ENCODE measurements at places on chromosomes 5 and 9.

GRCh38 chr5:66959653-66960052, 236.9 kb downstream of the CD180 start:
- DNase-seq = no peak

DNA sequence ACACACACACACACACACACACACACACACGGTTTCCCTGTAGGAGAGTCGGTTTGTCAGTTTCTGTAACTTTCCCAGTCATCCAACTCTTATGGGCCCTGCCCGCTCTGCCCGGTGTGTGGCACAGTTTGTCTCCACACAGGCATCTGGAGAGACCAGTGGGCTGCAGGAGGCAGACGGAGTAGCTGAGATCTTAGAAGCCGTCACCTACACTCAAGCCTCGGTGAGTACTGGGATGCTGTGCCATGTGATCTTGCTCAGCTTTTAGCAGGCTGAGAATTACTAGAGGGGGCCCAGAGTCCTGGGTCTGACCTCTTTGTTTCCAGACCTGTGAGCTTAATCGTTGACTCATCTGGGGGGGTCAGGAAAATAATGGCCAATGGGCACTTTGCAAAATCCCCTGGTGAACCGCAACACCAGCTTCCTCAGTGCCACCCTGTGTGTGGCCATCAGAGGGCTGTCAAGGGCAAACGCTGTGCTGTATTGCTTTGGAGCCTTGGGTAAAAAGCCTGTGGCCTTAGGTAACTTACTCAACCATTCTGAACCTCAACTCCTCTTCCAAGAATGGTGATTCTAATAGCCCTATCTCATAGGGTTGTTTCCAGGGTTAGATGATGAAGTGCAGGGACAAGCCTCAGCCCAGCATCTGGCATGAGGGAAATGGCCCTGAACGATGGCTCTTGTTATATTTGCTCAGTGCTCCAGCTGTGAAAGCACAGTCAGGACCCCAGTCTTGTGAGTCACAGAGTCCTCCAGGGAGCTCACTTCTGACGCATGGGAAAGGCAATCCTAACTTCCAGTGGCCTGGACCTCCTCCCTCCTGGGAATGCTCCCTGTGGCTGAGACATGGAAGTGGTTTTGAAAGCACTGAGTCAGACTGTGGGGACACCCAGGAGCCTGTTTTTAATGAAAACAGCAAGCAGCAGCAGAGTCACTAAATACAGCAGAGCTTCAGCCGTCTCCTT, 45.6 kb downstream of the COL15A1 start:
- DNase-seq = no peak

- DNase-seq = no peak
Observed at GRCh38 chr5:155193029-155193428, 179.5 kb downstream of the KIF4B start.

DNA sequence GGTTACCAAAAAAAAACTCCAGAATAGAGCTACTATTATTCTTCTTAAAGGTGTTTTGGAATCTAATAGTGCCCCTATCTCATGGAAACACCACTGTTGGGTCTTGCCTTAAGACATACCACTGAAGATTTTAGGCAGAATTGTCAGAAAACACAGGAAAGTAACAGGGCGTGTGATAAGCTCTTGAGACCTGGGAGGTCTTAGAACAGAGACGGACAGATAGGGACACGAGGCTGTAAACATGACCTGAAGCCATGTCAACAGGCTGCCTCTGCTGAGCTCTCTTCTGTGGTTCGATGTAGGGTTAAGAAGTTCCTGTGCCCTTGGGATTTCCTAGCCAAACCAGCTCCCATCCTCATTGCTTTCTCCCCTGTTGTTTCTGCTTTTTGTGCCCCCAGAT, 69.3 kb downstream of the CTSL start:
- DNase-seq = no peak

GRCh38 chr5:73116506-73116905, 3.9 kb upstream of the TMEM171 start:
- no peak for DNase-seq

DNA sequence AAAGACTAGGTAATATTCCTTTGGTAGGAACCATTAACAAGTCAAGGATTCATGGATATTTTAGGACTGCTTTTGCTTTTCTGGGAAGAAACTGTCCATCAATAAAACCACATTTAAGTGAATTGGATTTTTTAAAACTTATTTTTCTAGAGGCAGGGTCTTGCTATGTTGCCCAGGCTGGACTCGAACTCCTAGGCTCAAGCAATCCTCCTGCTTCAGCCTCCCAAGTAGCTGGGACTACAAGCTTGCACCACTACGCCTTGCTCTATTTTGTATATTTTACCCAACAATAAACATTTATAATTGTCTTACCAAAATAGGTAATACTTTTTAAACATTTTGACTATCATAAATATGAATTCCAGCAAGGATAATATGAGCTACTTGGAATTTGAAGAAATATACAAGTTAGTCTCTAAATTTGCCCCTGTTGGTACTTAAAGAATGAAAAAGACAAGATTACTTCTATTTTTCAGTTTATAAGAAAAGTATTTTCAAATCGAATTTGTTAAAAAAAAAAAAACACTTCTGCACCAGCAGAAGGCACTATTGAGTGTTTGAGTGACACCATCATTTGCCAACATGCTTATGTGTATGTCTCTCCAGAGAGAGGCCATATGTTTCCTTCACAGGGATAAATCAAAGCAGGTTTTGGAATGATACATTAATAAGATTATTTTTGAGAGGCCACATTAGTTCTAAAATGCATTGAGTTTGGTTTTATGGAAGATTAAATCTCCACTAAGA, 60.0 kb upstream of the CARTPT start:
- no peak for DNase-seq

GRCh38 chr9:131361202-131361833, 32.6 kb upstream of the PRRC2B start:
- no peak for DNase-seq

GRCh38 chr5:148923023-148923422, 96.6 kb downstream of the ADRB2 start:
- DNase-seq = no peak

GRCh38 chr5:138452720-138453119, 12.6 kb upstream of the EGR1 start:
- DNase-seq = no peak

DNA sequence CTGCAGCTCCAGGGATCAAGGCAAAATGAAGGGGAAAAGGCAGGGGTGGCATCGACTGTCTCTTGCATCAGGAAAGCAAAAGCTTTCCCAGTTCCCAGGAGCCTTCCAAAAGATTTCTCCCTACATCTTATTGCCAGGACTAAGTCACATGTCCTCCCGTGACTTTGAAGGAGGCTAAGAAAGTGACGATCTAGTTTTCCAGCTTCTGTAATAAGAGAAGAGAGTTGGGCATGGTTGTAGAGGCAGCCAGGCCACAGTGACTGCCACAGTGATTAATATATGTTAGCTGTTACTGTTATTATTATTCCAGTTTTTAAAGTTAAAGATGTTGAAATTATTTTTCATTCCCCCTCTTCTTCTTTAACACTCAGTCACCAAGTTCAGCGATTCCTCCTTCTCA, 77.1 kb downstream of the RMI1 start:
- DNase-seq = no peak

GRCh38 chr9:132121021-132121420, 40.8 kb upstream of the NTNG2 start:
- no peak for DNase-seq

DNA sequence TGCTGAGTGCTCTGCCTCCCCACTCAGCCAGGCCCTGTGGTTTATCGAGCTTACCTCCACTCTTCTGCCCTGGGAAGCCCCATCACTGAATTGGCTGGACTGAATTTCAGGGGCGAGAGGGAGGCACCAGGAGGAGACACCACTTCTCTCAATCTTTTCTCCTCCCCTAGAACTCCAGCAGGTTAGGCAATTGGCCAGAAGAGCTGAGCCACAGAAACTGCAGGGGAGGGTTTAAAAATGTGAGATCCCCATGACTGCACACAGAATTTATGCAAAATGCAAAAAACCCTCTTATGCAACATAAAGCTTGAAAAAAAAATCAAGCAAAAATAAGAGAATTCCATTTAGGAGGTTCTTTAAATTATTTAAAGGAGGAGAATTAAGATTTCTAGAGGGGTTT, 29.9 kb downstream of the TUT7 start:
- no peak for DNase-seq

DNA sequence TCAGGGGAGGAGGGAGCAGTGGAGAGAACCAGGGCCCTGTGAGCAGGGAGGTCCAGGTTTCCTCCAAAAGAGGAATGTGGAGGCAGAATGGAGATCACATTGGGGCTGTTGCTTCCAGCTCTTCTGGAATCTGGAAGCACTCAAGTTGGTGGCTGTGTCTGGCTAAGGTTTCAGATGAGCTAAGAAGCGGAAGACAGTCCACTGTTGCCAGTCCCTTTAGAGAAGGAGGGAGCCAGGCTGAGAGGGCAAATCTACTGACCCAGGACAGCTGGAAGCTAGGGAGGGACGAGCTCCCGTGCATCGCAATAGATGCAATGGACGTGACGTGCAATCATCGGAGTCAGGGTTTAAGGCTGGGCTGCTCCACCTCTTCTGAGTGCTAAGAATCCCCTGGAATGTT, 71.2 kb downstream of the TENT4A start:
- DNase-seq = no peak

- DNase-seq = no peak
Observed at GRCh38 chr5:136820848-136821247, 455.5 kb upstream of the TRPC7 start.

DNA sequence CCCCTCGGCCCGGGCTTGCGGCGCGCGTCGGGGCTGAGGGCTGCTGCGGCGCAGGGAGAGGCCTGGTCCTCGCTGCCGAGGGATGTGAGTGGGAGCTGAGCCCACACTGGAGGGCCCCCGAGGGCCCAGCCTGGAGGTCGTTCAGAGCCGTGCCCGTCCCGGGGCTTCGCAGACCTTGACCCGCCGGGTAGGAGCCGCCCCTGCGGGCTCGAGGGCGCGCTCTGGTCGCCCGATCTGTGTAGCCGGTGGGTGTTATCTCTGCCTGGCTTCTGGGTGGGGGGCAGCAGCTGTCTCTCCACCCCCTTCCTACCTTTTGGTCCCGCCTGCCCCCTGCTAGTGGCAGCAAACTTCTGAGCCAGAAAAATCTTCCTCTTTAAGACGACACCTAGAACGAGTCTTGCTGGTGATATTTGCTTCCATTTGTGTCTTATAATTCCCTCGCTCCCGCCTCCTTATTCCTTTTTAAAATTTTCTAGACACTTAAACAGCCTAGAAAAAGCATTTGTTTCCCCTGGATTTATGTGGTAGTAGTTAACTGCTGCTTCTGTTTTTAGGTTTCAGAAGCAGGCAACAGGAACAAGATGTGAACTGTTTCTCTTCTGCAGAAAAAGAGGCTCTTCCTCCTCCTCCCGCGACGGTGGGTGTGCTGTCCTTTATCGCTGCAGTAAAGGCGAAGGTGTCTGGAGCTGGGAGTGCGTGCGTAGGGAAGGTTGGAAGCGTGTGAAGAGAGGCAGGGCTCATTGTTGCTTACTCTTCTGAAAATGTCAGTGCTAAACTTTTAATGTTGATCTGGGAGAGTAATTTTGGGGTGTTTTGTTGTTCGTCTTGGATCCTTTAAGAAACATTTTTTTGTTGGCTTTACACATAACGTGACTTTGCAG, 554 bp downstream of the JAK2 start:
- DNase-seq = no peak

DNA sequence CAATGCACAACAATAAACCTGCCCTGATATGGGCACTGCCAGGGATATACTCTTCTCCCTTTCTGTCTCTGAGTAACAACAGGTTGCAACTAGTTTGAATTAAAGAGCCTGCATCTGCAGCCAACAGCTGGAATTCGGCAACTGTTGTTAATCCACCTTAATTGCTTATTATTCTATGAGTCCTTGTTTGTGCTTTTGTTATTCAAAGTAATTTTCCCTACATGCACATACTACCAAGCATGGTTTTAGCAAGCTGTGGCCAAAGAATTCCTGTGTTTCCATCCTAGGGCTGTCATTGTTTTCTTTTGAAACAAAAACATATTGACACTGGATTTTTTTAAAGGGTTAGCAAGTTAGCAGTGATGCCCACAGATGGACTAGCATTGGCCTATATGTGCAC, 171.5 kb downstream of the EFNA5 start:
- no peak for DNase-seq

GRCh38 chr5:35188031-35188457, 42.2 kb downstream of the PRLR start:
- no peak for DNase-seq

DNA sequence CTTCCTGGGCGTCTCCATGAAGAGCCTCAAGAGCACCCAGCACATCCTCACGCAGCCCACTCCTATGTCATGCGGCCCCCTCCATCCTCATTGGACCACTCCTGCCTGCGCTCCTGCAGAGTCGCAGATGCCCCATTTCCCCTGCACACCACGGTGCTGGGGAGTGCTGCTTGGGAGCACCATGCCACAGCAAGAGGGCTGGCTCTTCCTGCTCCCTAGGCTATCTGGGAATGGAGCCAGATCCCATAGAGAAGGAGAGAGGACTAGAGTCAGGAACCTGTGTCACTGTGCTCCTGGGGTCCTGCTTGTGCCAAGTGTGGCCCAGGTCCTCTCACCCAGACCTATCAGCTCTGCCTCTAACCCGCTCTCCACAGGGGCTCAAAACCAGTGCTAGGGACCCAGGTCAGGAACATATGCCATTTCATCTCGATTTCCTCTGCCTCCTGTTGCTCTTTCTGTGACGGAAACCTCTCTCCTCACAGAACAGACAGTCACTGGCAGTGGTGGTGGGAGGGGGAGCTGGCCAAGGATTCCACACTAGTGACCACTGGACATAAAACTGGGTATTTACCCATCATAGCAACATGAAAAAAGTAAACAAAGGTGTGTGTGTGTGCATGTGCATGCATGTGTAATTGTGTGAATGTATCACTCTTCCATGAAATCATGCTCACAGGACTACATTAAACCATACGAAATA, 178.4 kb downstream of the TTLL11 start:
- DNase-seq = no peak

DNA sequence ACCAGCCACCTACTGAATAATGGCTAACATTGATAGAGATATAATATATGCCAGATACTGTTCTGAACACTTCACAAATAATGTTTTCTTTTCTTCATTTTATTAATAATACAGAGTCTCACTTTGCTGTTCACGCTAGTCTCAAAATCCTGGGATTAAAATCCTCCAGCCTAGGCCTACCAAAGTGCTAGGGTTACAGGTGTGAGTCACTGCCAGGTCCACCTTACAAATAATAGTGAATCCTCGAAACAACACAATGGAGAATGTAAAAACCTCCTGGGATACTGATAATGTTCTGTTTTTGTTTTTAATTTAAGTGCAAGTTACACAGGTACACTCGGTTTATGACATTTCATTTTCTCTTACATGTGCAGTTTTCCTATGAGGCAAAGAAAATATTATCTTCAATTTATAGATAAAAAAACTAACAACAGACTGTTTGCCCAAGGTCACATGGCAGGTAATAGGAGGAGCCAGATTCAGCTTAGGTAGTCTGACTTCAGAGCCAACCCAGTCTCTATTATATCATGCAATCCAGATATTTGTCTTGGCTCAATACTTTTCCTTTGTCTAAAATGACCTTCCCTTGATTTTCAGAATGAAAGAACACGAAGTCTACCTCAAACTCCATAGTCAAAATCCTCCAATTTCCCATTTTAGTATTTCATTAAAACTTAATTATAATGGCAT, 7.8 kb downstream of the ZFR start:
- DNase-seq = no peak

- DNase-seq = no peak
Observed at GRCh38 chr9:26244661-26245451, 566.6 kb upstream of the TUSC1 start.

- DNase-seq = no peak
Observed at GRCh38 chr9:5445886-5446285, 4.5 kb upstream of the CD274 start.

Measured in stimulated activated CD8-positive, alpha-beta memory T cell treated with anti-CD3 and anti-CD28 coated beads, Interleukin-7, amount 100 ng/mL, for 1 hour (primary cell).